ENCODE measurements at places on chromosomes 3 and 15.

GRCh38 chr3:147890114-147890513 lies 480.9 kb downstream of the ZIC1 start:
- DNase-seq = no peak

DNA sequence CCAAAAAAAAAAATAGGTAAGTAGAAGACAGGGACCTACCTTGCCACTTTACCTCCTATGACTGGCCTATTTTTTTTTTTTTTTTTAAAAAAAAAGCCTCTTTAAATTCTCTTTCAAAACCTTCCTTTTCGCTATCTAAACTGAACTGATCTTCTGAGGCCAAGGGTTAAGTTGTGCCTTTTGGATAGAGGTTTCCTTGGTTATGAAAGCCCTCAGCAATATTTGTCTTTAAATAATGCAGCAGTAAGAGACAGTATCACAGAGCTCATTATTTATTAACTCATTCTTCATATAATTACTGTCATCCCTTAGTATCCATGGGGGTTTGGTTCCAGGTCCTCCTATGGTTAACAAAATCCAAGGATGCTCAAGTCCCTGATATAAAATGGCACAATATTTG lies 9.0 kb downstream of the MIX23 start:
- DNase-seq = no peak

DNA sequence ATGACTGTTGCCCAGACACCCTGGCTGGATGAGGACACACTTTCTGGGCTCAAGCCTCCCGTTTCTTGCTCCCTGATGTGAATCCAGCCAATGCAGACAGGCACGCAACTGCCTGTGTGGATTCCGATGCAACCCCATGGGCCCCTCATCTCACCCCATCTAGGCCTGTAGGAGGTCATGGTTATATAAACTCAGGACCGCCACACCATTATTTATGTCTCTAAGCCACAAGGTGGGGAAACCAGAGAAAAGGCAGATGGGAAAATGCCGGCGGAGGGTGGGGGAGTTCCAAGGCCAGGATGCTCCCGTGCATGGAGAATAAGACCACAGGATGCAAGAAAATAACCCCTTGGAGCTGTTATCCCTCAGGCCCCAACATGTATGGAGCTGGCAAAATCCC lies 2.0 kb downstream of the MESP1 start:
- no peak for DNase-seq

- peak; percentile 25 for DNase-seq
These were observed 39.0 kb upstream of the IGF1R start for GRCh38 chr15:98609144-98609852.

- peak; percentile 70 for DNase-seq
These were observed 103.5 kb downstream of the SEMA6D start for GRCh38 chr15:47820747-47821319.

DNA sequence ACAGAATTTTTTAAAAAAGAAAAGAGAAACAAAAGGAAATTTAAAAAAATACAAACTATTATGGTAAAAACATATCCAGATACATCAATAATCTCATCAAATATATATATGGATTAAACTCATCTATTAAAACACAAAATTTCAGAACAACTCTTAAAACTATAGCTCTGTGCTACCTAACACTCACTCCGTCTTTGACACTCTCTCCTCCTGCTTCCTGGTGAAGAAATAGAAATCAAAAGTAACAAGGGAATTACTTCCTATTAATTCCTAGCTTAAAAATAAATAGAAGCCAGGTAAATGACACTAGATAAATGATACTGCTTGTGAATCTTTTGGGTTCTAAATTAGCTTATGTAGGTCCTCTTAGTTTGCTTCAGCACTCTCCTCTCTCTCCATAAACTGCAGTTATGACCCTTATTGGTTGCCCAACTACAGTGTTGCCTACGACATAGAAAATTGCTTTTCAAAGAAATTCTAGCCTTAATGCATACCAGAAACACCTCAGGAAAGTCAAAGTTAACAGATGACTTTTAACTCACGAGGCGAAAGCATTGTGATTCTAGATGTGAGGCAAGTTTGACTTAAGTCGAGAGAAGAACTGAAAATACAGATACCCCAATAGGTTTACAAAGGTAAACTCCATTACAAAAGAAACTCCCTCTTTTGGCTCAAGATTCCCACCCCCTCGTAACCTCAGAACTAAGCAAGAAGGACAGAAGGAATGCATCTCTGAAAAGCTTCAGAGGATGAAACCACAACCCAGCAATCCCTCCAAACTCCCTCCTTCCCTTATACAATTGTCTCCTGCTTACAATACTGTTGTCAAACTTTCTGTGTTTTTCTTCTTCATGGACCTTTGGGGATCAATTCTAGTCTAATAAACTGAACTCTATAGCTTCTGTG lies 394.7 kb downstream of the FGF12 start:
- DNase-seq = no peak

DNA sequence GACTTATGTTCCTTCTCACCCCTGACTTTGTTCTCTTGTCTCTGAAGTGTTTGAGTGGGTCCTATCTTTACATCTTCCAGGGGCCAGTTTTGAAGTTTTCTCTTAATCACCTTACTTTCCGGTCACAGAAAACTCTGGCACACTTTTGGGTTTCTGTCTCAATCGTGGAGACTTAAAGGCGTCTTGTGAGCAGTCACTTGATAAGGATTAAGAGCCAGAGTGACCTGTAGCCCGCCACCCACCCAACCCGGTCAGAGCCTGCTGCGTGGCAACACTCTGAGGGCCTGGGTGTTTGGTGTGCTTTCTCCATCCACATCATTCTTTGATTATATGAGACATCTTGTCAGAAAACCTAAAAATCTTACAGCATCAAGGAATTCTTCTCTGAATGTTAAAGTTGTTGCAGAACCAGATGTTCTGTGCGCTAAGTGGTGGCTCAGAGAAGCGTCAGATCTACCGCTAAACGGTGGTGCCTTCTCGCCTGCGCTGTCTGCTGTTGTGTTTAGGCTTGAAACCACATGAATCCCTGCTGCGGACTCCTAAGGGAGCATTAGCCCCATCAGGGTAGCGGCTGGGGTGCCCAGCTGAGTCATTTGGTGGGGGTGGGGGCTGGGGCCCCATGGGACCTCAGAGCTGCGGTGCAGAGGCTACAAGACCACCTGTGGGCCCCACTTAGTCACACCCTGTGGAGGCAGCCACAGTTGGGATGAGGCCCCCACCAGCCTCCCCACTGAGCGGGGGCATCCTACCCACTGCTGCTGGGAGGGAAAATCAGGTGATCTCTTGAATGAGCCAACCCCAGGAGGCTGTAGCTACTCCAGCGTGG lies 158.7 kb upstream of the BHLHE40 start:
- no peak for DNase-seq

DNA sequence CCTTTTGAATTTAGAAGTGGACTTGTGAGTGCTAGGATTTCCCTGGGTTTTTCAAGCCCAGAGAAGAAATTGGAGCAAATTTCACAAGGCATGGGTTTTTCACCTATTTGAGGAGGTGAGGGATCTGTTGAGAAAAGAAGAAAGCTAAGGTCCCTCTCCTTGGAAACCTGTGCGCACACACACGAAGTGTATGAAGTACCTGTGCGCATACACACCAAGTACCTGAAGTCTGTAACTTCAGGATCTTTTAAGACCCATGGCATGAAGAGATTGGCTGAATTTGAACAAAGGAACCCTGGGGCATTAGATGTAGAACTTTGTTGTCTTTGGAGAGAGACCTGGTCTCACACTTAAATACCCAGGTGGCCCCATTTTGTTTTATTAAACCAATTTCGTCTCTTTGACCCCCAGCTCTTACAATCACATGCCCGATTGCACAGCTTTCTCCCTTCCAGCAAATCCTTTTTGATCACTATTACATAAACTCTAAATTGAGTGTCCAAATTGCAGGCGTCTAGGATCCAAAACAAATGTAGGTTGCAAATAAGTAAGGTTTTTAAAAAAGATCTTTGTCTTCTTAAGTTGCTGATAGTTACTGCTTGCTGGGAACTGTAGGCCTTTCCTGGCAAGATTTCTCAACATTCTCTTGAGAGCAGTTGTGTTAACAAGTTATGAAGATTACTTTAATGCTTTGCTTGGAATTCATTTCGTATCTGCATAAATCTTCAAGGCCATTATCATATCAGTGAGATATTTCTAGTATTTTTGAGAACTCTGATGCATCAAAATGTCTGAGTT lies 64.3 kb downstream of the CMTM8 start:
- peak; percentile 27 for DNase-seq

GRCh38 chr3:28780480-28780879 lies 431.9 kb upstream of the AZI2 start:
- DNase-seq = no peak

DNA sequence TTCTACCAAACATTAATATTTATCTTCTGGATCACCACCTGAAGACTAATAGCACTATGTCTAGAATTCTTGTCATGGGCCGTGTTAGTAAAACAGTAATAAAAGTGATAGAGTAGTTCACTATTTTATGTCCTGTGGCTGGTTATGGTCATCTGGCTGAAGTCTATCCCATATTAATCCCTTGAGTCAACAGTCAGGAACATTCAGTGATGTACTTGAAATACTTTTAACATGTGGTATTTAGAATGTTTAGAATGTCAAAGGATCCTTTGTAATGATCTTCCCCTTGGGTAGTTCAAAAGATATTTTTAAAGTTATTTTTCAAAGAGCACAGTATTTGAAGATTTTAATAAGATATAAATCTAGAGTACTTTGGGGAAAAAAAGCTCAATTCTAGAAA lies 117.0 kb downstream of the MBNL1 start:
- DNase-seq = peak; percentile 42

Measured in fibroblast of the aortic adventitia (primary cell).